Karpas-422 (cell line): ENCODE measurements at places on chromosomes 2 and 18.

- peak; percentile 76 for DNase-seq
Observed at GRCh38 chr18:48668466-48669179, 129.8 kb downstream of the CTIF start.

GRCh38 chr2:148614322-148615049 lies 30.1 kb upstream of the EPC2 start:
- peak; percentile 59 for DNase-seq

- DNase-seq, result peak; percentile 80
Observed at GRCh38 chr2:201344663-201345366, 12.3 kb downstream of the FLACC1 start.

- DNase-seq, result no peak
Observed at GRCh38 chr2:26224095-26224494, 20.3 kb downstream of the HADHA start.

DNA sequence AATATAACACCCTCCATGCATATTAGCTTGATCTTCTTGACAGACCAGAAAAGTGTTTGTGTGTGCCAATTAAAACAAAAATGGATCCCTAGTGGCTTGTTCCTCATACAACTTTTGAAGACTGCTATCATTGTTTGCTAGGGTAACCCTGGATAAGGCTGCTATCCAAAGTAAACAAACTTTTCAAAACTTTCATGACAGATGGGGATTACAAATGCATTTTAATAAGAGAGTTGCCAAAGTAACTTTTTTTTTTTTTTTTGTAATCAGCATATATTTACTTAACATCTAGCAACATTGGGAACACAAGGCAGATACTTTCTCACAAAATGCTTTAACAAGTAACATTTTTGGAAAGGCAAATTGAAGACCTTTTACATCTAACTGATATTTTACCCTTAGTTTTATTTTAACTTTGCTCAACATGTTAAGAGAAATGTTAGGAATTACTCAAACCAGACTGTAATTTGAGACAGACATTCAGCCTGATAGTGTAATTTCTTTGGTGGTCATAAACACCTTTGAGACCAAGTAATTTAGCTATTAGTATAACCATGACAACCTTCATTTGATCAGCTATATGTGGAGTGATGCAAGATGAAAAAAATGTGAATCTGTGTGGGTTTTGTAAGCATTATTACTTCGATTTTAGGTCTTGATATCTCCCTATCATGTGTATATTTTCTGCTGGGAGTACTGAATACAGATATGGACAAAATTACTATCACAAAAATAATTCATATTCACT lies 300.9 kb downstream of the ARHGAP15 start:
- DNase-seq, result no peak

DNA sequence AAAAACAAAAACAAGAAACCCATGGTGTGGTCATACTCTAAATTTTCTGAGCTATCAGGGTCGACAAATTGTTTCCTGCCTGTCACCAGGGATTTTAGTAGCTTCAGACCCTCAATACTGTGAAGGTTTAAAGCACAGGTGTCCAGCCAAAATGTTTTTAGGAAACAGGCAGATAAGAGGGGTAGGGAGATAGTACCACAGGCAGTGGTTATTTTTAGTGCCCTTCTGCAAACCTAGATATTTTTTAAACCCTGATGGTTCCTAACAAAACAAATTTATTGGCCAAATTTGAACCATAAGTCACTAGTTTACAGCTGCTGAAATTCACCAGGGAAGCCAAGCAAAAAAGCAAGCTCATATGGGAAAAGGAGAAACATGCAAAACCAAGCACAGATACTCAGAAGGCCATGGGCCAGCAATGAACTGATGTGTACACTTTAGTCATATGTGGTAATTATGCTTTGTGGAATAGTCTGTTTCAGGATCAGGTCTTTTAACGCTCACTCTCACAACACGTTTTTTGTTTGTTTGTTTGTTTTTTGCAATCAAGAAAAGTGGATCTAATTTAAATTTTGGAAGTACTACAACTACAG lies 156.8 kb upstream of the STK17B start:
- no peak for DNase-seq

- no peak for DNase-seq
Observed at GRCh38 chr2:12341920-12342319, 374.8 kb upstream of the TRIB2 start.

DNA sequence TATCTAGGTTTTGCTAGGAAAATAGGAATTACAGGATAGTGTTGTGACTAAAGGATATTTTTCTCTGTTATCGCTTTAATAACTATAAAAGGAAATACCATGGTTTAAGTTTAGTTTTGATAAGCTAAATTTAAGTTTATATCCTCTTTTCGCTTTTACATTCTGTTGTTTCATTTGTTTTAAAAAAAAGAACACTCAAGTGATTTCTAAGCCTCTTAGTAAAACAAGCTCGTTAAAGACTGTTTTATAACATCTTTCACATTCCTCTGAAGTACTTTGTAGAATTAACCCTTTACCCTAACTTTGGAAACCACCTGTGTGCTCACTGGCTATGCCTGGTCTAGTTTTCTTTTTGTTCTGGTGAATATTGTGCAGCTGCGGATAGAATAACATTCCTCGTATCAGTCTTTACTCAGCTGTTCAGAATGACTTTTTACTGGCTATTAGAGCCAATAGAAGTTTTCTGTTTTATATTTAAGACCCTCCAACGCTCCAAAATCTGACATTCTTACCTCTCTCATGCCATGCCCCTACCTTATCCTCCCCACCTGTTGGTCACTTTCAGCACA lies 183.1 kb downstream of the PTPRM start:
- DNase-seq, result no peak

DNA sequence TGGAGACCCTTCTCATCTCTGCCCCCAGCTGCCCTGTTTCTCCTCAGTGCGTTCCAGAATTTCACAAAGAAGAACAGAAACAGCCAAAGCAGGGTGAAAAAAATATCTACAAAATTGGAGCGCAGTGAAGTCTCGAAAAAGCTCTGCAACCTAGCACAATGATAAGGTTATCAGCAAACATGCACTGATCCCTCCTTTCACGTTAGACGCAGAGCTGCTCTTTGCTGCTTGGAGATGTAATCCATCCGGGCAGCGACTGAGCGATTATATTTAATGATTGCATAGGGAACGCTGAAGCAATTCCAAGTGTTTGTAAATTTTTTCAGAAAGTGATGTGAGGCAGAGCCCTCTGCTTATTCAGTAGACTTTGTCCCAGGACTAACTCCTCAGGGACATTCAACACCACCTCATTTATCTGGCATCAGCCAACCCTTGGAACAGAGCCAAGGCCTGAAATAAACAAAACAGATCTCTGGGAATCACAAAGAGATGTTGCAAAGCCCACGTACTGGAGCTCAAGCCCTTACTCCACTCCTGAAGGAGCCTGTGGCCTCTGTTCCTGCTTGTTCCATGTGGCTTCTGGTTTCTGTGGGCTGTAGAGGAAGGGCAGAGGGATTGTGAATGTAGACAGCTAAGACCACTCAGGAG lies 172.6 kb upstream of the BCL2L11 start:
- DNase-seq, result no peak

- peak; percentile 87 for DNase-seq
Observed at GRCh38 chr2:136075476-136075875, 42.5 kb downstream of the CXCR4 start.

GRCh38 chr18:25517881-25518715 lies 166.1 kb upstream of the ZNF521 start:
- DNase-seq, result no peak
